ENCODE measurements at places on chromosomes 2 and 18.

GRCh38 chr2:8456151-8457091, 225.4 kb upstream of the ID2 start:
- DNase-seq = no peak

- DNase-seq = no peak
Observed at GRCh38 chr18:45374878-45375630, 240.2 kb upstream of the SLC14A2 start.

DNA sequence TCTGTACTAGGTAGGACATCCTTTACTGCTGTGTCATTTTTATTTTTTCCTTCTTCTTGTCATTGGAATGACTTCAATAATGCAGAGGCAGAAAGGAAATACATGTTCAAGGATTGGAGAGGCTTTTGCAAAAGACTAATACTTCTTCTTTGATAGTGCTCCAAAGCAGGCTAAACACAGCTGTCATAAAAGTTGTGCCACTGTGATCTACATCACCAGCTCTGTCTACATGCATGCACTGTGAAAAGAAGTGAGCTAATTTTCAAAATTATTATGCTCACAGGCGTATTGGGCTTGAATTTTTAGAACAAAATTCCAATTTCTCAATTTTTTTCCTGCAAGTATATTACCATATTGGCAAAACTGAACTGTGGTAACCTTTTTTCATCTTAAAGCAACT, 37.5 kb upstream of the CALCRL start:
- DNase-seq = no peak

DNA sequence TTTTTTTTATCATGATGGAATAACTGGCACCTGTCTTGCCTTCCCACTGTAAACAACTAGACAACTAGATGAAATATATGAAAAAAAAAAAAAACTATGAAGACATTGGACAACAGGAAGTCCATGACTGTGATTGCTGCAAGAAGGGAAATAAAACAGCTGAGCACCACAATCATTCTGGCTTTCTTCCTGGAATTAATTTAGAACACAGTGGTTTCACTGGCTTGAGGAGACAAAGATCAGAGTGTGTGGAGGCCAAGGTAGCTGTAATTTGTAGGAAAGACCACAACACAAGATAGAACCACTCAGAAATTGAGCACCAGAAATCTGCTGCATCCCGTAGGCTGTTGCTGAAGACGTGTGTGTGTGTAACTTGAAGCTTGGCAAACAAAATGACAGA, 121.1 kb upstream of the PID1 start:
- DNase-seq = no peak

- DNase-seq = no peak
Observed at GRCh38 chr2:44131177-44131576, 37.5 kb upstream of the PPM1B start.

DNA sequence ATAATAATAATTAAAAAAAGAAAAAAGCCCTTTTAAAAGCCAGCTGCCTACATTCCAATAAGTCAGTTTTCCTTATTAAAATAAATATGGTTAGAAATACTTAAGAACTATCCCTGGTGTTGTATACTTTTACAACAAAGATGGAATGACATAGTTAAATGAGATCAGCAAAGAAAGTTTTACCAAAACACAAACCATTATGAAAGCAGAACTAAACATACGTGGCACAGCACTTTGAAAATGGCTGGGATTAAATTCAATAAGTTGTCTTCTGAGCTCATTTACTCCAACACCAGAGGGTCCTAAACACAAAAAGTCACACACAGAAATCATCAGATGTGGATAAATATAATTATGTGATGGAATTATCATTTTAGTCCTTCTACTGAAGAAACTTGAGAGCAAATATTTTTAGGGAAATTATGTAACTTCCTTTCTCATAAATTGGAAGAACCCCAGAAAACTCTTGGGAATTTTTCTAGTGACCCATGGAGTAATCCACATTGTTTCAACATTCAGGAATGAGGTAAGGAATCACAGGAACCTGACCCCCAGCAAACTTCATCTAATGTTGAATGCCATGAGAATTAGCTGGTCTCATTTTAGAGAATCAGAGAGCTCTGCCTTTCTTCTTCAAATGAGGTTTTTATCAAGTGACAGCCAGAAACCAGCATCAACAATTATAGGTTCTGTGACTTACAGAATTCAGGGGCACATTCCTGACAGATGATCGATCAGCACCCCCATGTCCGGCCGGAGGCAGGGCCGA, 11.5 kb upstream of the TMEM237 start:
- no peak for DNase-seq

- DNase-seq = no peak
Observed at GRCh38 chr2:144995482-144995881, 475.6 kb upstream of the ZEB2 start.

- DNase-seq = no peak
Observed at GRCh38 chr2:240237609-240238174, 97.2 kb upstream of the OTOS start.

DNA sequence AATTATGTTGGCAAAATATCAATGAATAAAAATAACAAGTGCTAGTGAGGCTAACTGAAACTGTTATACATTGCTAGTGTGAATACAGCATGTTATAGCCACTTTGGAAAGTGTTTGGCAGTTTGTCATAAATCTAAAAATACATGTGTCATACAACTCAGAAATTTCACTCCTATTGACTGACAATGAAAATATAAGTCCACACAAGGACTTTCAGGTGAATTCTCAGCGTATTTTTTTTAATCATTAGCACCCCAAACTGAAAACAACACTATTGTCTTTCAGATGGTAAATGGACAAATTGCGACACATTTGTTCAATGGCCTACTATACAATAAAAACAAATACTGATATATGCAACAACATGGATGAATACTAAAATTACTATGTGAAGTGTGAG, 884.8 kb downstream of the TRIB2 start:
- no peak for DNase-seq

- no peak for DNase-seq
Observed at GRCh38 chr2:19330436-19330835, 28.0 kb downstream of the OSR1 start.

DNA sequence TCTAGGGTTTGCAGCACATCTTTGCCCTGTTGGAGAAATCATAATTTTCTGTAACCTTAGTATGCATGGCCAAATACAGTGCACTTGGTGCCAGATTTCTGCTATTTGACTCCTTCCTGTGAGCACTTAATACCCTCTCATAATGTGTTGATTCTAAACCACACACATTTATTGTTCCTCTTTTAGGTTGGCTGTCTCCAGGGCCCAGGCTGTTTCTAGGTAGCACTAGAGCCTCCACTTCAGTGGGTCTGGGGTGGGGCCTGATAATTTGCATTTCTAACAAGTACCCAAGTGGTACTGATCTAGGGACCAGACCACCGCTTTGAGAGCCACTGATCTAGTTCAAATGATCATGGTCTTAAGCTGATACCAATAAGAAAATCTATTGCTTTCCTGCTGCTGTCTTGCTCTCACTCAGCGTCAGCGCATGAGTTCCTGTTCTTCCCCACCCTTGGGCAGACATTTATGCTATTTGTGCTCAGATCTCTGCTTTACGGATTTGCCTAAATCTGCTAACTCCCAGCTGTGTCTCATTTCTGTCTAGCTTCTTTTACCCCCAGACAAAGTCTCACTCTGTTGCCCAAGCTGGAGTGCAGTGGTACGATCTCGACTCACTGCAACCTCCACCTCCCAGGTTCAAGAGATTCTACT, 7.4 kb downstream of the PTRHD1 start:
- DNase-seq = no peak

DNA sequence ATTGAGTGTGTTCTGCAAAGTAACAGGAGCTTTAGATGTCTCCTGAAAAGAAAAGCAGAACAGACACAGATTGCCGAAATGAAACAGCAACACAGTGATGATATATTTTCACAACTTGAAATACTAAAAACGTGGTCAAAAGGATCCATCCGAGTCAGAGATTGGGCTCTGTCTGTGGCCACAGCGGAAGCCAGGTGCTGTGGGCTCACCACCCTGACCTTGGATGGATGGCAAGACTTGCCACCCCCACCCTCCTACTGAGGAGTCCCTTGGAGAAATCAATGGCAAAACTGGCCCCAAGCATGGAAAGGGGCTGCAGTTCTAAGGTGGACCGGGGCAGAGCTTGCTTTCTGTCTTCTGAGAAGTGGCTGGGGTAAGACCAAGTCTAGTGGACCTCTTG, 31.4 kb upstream of the ACKR3 start:
- DNase-seq = no peak

DNA sequence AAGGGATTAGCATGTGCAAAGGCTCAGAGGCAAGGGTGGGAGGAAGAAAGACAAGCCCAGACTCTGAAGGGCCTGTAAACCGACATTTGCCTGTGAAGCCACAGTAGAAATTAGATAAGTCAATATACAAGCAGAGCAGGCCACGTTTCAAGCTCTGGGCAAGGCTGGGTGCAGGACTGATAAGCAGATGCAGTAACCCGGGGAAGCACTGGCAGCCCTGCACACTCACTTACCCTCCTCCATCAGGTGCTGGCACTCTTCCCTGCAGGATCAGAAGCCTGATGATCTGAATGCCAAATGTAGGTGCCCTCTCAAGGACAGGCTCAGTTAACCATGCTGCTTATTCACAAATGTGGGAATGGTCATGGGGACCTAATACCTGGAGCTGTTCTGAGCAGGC, 46.3 kb upstream of the RAB12 start:
- no peak for DNase-seq

DNA sequence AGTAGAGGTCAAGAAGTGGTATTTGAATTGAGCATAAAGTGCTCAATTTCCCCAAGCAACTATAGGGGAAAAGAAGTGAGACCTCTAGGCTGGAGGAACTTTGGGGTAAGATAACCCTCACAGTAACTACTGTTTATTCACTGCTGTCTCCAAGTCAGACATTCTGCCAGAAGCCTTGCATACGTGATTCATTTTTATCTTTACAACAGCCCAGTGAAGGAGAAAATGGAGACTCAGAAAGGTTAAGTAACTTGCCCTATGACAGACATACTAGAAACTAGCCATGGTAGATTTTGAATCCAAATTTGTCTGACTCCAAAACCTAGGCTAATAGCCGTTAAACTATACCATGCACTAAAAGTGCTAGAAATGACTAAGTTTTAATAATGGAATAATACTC, 28.4 kb downstream of the DNAJC10 start:
- no peak for DNase-seq

DNA sequence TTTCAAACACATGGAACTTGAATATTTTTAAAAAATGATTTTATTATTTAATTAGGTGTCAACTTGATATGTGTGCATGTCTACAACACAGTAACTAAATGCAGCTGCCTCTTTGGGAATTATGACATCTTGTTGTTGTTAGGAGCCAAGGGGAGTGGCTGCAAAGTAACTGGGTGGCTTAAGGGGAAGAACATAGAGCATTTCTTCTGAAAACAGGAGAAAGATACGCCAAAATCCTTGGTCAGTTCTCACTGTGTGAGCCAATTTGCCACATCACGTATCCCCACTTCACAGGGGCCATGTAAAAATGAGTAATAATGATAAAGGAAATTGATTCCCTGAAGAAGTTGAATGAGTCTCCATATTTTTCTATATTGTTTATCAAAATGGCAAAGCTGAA, 309.8 kb upstream of the COL3A1 start:
- DNase-seq = no peak

DNA sequence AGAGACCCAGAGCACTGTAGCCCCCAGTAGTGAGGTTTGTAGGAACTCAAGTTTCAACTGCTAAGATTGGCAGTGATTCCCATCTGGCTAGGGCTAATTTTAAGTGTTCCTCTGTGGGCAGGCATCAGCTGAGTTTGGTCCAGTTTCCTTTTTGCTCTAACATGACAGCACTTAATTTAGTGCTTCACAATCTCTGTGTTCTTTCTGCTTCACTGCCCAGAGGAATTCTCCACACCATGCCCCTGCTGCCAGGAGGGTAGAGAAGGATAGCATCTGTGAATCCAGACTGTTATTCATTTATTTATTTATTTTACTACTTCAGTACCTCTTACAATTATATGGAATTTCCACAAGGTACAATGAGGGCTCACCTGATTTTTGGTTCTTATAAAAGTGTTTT, 549.9 kb upstream of the FSIP2 start:
- no peak for DNase-seq

GRCh38 chr2:28710545-28710944, 41.1 kb upstream of the PPP1CB start:
- DNase-seq = no peak

DNA sequence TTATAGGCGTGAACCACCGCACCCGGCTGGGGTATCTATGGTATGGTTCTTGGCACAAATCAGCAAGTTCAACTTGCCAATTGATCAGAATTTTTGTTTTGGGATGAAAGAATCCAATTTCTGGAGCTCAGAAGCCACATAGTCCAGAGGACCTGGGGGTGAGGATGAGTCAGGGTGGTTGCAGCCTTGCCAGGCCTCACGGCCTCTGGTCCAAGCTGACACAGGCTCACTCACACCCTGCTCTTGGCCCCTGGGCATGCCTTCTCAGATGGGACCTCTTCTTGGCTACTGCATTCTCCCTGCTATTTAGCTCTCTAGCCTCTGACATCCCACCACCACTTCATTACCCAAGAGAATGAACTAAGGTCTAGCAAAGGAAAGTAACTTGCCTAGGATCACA, 16.3 kb downstream of the CAPG start:
- DNase-seq = no peak

- no peak for DNase-seq
Observed at GRCh38 chr2:230537531-230537976, 121.6 kb downstream of the SP100 start.

DNA sequence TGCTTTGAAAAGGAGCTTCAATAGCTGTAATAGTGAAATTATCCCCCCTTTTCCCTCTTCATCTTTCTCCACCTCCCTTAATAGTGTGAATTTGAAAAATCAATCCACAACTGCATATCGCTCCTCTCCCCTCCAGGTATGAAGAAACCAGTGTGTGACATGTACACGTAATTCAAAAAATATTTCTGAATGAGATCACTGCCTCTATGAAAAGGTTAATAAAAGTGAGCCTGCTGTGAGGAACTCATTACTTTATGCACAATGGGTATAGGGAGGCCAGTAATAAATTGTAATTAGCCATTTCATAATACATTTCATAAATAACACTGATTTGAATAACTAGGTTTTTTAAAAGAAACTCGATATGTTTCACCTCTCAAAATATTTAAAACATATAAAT, 209.0 kb upstream of the KYNU start:
- DNase-seq = no peak

GRCh38 chr2:112754564-112754963, 9.8 kb downstream of the CKAP2L start:
- no peak for DNase-seq

GRCh38 chr18:45541421-45541820, 73.9 kb upstream of the SLC14A2 start:
- DNase-seq = no peak

GRCh38 chr2:64718250-64718885, 64.7 kb upstream of the SERTAD2 start:
- DNase-seq = no peak

GRCh38 chr18:55421615-55422419, 166.2 kb downstream of the TCF4 start:
- DNase-seq = no peak

DNA sequence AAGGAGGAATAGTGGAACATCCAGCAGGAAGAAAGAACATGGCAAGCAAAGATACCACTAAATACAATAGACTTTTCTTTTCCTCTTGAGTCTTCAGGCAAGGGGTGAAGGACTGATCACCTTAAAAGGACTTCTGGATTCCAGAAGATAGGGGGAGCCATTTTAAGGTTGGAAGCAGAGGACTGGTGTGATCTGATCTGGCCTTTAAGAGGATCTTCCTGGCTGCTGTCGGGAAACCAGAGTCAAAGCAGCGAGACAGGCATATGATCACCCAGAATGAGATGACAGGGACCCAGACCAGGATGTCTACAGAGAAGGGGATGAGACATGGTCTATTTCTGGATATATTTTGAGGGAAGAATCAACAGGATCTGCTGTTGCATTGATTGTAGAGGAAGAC, 558.0 kb downstream of the STK39 start:
- no peak for DNase-seq
